Uterine smooth muscle cell (primary cell): ENCODE measurements at places on chromosomes 12 and 14. TPM values are rescaled to one million over a fixed set of nuclear protein-coding genes. Genes with fewer than 3 reads are reported as not detected.

The KCNA1 gene
- total RNA-seq, result under 0.01 TPM in 1 of 2 replicates, not detected in the other

The TAS2R7 gene
- total RNA-seq, result not detected in 2 replicates

The ZNF26 gene
- 12.7 and 15.9 TPM in 2 replicates for total RNA-seq

The CIDEB gene
- 1.6 and 2.9 TPM in 2 replicates for total RNA-seq

The IL31 gene
- not detected in 2 replicates for total RNA-seq

The NGB gene
- total RNA-seq, result not detected in 2 replicates

The SLCO1B1 gene
- total RNA-seq, result not detected in 2 replicates

The PTPN6 gene
- 0.11 TPM in 1 of 2 replicates, not detected in the other for total RNA-seq
